Uterus (tissue), 4 donors: ENCODE measurements at places on chromosomes 7 and 10. TPM values are rescaled to one million over a fixed set of nuclear protein-coding genes. Genes with fewer than 3 reads are reported as not detected.

The RNF32 gene
- total RNA-seq = 0.41 TPM

GRCh38 chr10:36271627-36272340, 629.7 kb upstream of the FZD8 start:
- DNase-seq = no peak

GRCh38 chr10:94149702-94150101, 156.0 kb downstream of the PLCE1 start:
- DNase-seq = no peak

GRCh38 chr10:24039897-24040296, 169.0 kb upstream of the KIAA1217 start:
- DNase-seq = no peak

DNA sequence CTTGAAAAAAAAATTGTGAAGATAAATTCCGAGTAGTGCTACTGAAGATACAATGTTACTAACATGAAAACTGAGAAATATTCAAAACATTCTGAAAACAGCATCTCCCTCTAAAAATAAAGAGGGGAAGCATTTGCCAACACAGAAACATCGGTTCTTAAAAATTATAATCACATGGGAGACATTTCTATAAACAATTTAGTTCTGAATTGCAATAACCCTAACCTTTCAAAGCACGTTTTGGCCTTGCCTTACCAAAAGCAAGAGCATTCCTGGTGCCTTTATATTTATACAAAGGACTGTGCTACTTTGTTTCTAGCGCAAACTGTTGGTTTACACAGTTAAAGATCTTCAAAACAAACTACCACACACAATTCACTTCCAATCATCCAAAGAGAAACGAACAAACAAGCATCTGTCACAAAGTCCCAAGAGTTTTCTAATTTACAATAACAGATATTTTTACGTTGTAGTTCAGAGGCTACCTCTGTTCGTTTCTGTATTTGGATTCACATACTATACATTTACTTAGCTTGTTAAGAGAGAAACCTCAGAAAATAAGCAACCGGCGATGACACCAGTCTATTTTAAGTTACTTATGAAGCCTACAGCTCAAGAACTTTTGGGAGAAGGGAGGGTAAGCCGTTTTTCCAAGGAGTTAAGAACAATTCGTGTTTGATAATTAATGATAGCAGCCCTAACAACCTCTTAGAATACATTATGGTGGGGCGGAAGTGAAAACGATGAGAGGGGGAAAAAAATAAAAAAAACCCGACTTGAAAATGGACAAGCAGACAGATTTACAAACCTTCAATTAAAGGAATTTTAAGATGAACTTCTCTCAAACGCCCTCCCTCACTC, 1.3 kb downstream of the ABI1 start:
- DNase-seq = no peak

DNA sequence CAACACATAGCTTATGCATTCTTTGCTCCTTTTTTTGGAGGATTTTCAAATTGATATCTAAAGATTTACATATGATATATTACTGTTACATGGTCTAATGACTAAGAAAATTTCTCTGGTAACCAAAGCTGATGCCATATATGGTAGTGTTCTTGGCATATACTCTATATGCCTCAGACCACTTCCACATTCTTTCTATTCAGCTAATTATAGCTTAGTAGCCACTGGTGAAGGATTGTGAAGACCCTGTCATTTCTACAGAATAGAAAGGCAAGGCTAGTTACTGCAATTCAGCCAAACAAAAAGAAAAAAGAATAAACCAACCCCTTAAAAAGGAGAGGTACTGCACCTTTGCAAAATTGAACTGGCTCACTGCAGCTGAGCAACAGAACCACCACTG, 3.7 kb downstream of the PURB start:
- no peak for DNase-seq
